ENCODE measurements at places on chromosomes 13 and 19. TPM values are rescaled to one million over a fixed set of nuclear protein-coding genes. Genes with fewer than 3 reads are reported as not detected.

- H3K27ac ChIP-seq = no peak overlapping the region
- H3K4me3 ChIP-seq = no peak overlapping the region
- DNase-seq = no peak
- H3K36me3 ChIP-seq = no peaks in the 10 kb centered on the region
These were observed 8.5 kb upstream of the C1QTNF9B start for GRCh38 chr13:23905766-23906165.

GRCh38 chr13:75216038-75216437, 265.9 kb downstream of the TBC1D4 start:
- no peaks in the 10 kb centered on the region for H3K27me3 ChIP-seq
- H3K4me3 ChIP-seq = no peak overlapping the region
- no peak overlapping the region for H3K27ac ChIP-seq
- no peaks in the 10 kb centered on the region for H3K36me3 ChIP-seq
- no peak for DNase-seq
- H3K4me1 ChIP-seq = peaks cover 29% of the 10 kb centered on the region

Gene KLK3
- total RNA-seq = not detected

GRCh38 chr19:38378866-38379265, 4.5 kb downstream of the PSMD8 start:
- no peak for DNase-seq
- peaks cover 25% of the 10 kb centered on the region for H3K36me3 ChIP-seq
- H3K4me3 ChIP-seq = no peak overlapping the region
- no peak overlapping the region for H3K27ac ChIP-seq
- peaks cover 23% of the 10 kb centered on the region for H3K4me1 ChIP-seq
- H3K27me3 ChIP-seq = no peaks in the 10 kb centered on the region

GRCh38 chr13:97241761-97242160, 19.6 kb downstream of the MBNL2 start:
- H3K4me1 ChIP-seq = peaks cover 80% of the 10 kb centered on the region
- H3K27ac ChIP-seq = no peak overlapping the region
- H3K27me3 ChIP-seq = no peaks in the 10 kb centered on the region
- H3K4me3 ChIP-seq = no peak overlapping the region
